Gastroesophageal sphincter (tissue), 4 donors: ENCODE measurements at places on chromosomes 13 and 19.
A peak's percentile ranks its signal among the peaks of the same experiment; 100 is the strongest.

DNA sequence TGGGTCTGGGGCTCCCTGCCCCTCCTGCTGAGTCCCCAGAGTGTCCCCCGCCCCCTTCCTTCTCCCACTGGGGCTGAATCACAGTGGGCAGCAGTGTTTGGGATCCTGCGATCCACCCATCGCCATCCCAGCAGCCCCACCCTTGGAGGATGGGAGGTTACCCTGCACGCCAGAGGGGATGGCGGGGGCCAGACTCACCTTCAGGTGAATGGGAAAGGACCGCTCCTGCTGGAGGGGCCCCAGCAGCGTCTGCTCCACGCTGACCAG is 569 bp downstream of the DLEU7 start:
- ATAC-seq: no peak

DNA sequence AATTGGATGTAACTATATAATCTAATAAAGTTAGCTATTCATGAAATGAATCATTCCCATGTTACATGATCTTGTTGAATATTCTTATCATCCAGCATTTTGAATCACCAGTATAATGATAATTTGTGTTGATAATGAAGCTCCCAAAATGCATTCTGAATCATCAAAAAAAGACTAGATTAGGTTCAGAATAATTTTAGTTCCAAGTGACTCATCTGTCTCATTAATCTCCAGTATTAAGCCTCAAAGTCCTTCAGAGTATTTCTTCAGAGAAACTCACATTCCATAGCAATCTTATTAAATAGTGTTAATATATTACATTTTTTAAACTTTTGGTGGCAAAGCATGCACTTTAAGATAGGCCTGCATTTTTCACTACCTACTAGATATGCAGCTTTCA is 207.5 kb downstream of the SLITRK5 start:
- ATAC-seq: no peak

GRCh38 chr13:77861741-77862140 is 56.9 kb downstream of the EDNRB start:
- no peak for ATAC-seq

GRCh38 chr13:41501281-41501680 is 43.9 kb downstream of the RGCC start:
- no peak for ATAC-seq

DNA sequence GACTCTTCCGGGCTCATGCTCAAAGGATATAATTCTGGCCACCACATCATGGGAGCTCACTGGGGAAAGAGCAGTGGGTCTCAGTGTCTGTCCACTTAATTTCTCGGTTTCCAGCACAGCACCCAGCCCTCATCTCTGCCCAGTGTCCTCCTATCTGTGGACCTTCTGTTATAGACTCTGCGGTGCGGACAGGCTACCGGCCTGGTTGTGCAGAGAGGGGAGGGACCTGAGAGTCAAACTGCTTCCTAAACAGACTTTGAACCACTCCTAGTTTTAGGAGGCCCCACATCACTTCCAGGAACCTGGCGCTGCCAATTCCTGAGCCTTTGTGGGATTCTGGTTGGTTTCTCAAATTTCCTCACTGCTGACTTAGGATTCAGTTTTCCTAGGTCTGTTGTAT is 59.8 kb upstream of the MED4 start:
- ATAC-seq: no peak

DNA sequence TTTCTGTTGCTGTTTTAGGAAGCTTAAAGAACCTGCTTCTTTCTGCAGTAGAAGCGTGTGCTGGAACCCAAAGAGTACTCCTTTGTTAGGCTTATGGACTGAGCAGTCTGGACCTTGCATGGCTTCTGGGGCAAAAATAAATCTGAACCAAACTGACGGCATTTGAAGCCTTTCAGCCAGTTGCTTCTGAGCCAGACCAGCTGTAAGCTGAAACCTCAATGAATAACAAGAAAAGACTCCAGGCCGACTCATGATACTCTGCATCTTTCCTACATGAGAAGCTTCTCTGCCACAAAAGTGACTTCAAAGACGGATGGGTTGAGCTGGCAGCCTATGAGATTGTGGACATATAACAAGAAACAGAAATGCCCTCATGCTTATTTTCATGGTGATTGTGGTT is 103.1 kb downstream of the TNFRSF19 start:
- ATAC-seq: no peak

DNA sequence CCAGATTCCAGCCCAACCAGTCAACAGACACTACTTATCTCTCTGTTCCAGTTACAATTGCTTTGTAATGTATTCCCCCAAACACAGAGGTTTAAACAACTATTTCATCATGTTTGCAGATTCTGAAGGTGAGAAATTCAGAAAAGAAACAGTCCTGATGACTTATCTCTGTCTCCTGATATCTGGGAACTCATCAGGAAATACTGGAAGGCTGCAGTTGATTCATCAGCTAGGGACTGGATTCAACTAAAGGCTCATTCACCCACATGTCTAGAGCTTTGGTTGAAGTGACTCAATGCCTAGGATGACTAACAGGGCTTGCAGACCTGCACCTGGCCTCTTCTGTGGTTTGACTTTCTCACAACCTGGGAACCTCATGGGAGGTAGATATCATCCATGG is 56.6 kb upstream of the GPC6 start:
- ATAC-seq: no peak

GRCh38 chr19:14570864-14571527 is 870 bp downstream of the NDUFB7 start:
- ATAC-seq: no peak

DNA sequence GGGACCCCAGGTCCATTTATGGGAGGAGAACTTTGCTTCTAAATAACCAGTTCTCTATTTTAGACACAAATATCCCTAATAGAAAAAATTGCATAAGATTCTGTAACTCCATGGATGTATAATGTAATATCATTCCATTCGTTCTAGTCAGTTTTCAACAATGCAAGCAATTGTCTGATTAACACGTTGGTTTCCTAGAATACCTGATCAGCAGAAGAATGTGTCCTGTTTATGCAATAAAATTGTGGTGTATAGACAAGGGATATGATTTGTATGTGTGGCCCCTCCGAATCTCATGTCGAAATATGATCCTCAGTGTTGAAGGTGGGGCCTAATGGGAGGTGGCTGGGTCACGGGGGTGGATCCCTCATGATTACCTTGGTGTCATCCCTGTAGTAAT is 62.1 kb downstream of the RUBCNL start:
- ATAC-seq: no peak

DNA sequence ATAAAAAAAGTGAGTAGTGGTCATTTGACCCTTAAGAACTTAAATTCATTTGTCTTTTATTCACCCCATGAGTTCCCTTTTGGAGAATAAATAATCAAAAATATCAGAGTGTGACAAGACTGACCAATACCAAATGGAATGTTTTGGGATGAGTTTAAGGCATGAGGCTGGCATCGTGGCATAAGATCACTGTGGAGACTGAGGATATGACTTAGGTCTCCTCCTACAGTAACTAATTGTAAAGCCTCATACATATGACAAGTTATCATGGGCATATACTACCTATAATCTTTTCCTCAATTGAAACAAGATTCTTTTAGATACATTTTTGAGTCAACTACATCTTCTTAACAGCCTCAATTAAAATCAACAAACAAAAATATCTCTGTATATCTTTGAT is 782.0 kb downstream of the SLITRK1 start:
- no peak for ATAC-seq

GRCh38 chr13:62193919-62194318 is 778.3 kb upstream of the PCDH20 start:
- ATAC-seq: no peak

GRCh38 chr19:40394816-40395210 is 4.8 kb upstream of the HIPK4 start:
- ATAC-seq: no peak

- ATAC-seq: no peak
Measured at GRCh38 chr13:51707461-51707860, 96.5 kb downstream of the DHRS12 start.

DNA sequence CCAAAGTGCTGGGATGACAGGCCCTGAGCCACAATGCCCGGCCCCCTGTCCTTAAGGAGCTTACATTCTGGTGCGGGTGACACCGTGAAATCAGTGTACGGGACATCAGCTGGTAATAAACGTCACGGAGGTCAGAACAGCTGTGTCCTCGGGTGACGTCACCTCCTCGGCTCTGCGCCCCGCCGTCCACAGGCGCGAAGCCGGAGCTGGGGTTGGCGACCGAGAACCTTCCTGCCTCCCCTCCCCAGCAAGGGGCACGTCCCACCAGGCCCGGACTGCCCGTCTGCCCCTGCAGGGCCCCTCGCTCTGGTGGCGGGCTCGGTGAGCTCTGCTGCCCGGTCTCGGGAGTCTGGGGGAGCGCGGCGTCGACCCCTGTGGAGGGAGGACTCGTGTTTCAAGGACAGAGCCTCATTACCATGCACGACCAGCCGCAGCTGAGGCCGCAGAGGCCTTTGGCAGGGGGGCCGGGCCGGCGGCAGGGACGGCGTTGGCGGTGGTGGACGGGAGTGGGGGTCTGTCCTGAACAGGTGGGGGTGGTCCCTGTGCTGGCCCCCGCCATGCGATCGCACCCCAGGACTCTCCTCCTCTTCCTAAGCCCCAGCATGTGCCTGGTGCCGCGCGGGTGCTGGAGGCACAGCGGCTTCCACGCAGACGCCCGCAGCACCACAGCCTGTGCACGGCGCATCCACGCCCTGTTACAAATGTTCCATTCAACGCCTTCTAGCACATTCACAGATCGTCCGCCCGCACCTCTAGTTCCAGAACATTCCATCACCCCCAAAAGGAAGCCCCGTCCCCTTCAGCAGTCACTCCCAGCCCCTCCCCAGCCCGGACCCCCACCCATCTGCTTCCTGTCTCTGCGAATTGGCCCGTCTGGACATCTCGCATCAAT is 5.4 kb downstream of the LINGO3 start:
- ATAC-seq: peak; percentile 60

- no peak for ATAC-seq
Measured at GRCh38 chr19:38224014-38224862, at the start of gene DPF1. Gene DPF1, minus strand, starts transcription at chr19:38224222. Its CDS starts 80 bp downstream, at chr19:38224142.
